CMK (cell line): ENCODE measurements at places on chromosomes 1 and 21.

GRCh38 chr1:10943991-10944730 lies 68.3 kb upstream of the TARDBP start:
- no peak for DNase-seq

- DNase-seq = no peak
Measured at GRCh38 chr1:228085287-228085951, 2.9 kb downstream of the ARF1 start.

DNA sequence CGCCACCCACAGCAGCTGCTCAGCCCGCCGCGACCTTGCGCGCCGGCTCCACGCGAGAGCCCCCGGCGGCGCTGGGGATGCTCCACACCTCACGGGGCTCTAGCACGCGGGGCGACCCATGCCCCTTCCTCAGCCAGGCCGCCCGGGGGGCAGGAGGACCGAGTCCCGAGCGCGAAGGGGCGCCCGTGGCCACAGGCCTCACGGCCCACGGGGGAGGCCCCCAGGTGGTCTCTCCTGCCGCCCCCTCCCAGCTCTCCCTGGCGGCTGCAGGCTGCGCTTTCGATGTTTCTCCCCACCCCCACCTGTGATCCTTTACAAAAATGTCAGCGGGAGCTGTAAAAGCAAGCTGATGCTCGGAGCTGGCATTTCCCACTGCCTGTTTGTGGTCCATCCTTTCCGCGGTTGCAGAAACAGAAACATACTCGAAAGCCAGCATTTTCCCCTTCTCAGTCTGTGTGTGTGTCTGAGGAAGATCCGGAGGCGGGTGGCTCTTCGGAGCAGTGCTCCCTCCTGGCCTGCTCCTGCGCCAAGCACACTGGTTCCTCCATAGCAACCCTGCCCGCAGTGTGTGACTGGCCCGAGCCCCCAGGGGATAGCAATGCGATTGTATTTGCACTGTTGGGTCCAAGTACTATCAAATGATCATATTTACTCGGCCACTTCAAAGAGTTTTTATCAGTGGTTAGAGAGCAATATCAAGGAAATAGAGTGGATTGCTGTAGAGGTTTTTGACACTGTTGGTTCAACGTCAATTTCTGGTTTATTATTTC lies 2.1 kb downstream of the KIF26B start:
- DNase-seq = no peak

DNA sequence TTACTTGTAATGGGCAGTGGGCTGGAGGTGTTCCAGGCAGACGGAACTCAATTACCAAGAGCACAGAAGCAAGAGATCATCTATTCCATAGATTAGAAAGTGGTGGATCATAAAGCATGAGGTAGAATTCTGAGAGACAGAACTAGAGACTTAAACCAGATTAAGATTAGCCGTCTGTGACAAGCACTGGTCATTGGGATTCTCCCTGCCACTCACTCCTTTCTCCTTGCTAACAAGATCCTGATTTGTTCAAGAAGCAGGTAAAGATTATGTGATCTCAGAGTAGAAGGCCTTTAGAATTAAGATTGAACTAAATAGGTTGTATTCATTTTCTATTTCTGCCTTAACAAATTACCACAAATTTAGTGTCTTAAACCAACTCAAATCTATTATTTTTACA lies 1.5 kb upstream of the HSPA13 start:
- no peak for DNase-seq

DNA sequence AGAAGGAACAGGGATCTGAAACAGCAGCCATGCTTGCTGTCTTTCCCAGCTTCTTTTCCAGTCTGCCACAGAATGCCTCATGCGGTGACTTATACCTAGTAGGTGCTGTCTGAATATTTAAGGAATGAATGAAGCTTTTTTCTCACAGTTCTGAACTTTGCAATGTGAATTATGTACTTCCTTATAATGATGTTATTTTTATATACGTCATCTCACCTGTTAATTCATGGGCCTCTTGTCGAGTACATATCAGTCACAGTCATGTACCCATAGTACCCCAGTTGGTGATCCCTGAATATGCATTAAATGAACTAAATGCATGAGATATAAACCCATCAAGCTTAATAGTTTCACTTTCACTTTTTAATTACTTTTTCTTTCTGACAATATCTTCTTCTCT lies 132.7 kb downstream of the NTNG1 start:
- DNase-seq = no peak

DNA sequence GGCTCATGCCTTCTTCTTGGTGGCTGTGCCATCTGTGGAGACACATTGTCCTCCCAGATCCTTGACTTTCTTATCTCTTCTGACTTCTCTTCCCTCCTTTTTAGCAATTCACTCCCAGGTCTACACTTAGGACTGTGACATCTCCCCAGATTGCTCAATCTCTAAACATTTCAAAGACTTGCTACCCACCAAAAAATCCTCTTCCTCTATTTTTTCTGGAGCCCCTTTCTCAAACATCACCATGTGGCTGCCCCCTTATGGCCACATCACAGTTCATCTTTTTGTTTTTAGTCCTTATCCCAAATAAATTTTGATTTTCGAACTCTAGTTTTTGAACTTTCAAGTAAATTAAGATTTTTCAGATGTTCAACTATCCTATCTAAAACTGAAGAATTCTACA lies 148.6 kb upstream of the HOOK1 start:
- no peak for DNase-seq

GRCh38 chr1:12009318-12009947 lies 9.9 kb upstream of the MIIP start:
- DNase-seq = no peak

- no peak for DNase-seq
Measured at GRCh38 chr1:19067182-19067911, 110.9 kb upstream of the IFFO2 start.

DNA sequence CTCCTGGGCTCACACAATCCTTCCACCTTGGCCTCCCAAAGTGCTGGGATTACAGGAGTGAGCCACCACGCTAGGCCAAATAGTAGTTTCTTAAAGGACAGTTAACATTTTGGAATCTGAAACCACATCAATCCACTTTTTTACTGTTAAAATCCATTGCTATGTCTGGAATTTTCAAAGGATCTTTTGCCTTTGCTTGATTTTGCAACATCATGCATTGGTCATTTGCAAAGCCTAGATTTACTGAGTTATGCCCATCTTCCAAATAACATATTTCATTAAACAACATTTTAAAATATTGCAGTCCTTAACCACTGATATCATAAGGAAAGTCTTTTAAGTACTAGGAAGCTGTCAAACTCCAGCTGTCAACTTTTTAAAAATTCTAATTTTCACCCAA lies 3.3 kb downstream of the POGZ start:
- DNase-seq = no peak

DNA sequence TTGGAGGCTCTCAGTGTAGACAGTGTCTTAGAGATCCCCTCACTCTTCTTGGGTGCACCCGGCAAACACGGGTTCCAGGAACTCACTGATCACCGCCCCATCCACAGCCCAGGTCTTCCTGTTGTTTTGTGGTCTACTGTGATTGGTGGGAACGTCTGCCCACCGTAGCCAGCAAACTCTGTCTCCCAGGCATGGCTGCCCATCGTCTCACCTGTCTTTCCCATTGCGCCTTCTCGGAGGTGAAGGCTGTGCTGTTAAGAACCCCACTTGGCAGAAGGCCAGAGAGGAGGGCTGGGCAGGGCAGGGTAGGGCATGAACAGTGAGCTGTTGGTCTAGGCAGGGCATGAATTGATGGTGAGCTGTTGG lies 14.1 kb upstream of the KCNA2 start:
- DNase-seq = no peak

- no peak for DNase-seq
Measured at GRCh38 chr1:943545-944340, 15.3 kb downstream of the NOC2L start.

DNA sequence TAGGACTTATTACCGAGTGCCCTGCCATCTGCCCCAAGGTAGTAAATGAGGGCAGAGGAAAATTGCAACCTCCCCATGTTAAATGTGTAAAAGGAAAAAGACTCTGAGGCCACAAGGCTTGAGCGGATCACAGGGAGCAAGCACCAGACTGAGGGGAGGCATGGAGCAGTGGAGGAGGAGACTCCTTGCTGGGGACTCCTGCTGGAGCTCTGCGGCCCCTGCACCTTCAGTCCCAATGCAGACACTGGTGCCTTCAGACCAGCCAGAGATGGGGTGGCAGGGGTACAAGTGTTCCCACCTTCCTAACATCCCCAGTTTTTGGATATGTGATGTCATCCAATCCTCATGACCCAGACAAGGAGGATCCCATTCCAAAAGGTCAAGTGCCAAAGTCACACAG lies 128.4 kb upstream of the NGF start:
- no peak for DNase-seq

GRCh38 chr1:154765970-154766369 lies 104.1 kb downstream of the KCNN3 start:
- no peak for DNase-seq

DNA sequence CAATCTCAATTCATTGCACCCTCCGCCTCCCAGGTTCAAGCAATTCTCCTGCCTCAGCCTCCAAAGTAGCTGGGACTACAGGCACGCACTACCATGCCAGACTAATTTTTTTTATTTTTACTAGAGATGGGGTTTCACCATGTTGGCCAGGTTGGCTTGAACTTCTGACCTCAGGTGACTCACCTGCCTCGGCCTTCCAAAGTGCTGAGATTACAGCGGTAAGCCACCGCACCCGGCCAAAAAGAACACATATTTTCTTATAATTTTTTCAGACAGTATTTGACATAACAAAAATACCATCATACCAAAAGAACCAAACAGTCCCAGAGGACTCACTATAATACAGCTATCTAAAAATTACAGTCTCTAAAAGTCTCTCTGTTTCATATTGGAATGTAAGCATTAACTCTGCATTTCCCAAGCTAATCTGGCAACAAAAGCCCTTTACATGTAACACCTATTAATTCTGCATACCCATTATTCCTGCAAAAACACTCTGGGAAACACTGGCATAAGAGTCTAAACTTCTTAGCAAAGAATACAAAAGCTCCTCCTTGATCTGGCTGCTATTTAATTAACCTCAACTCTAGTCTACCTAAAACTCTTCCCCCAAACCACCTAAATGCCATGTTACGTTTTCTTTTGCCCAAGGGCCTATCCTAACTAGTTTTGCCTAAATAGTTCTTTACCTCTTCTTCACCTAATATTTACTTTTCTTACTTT lies 26.9 kb downstream of the WDR26 start:
- DNase-seq = no peak

DNA sequence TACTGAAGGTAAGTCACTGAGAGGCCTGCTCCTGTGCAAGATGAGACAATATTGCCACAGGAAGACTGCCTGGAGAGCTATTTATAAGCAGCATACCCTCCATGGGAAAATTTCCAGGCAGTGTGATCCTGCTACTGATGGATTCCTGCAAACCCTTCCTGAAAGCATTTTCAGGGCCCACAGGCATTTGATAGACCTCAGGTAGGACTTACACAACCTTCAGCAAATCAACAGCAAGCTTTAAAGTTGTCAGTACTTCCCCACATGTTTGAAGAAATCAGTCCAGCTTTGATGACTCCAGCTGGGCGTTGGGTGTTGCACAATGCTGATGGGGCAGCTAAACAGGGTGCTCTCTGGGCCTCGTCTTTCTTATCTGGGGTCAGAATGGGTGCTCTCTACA lies 108.8 kb downstream of the PLXNA2 start:
- DNase-seq = no peak

DNA sequence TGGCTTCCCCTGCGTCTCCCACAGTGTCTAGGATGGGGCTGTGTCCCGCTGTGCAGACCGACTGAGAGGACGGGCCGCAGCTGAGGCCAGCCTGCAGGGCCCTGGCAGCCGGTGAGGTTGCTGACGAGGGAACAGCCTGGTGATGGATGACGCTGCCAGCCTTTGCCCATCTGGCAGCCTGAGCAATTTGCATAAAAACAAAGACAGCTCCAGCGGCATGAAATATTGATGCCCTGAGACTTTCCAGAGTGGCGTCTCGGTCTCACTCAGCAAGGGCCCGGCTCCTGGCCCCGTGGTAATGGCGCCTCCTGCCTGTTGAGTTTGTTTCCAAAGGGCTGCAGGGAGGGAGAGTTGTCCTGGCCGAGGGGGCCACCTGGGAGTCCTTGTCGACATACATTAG lies 19.1 kb upstream of the KCNA10 start:
- no peak for DNase-seq

DNA sequence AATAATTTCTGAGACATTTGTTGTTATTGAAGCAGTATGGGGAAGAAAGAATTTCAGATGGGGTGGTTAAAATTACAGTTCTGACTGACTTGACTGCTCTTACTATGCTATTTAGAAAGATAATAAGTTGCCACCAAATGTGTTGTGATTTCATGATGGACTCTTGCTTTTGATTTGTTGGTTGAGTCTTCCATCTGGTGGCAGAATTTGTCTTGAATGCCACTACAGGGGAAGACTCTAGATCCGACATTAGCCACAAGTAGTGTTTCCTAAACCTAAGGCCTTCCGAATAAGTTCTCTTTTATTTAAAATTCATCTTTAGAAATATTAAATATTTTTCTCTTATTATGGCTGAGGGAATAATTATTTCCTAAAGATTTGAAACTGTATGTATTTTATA lies 190.9 kb upstream of the ADGRL4 start:
- no peak for DNase-seq

GRCh38 chr1:17128361-17128760 lies 9.1 kb upstream of the PADI2 start:
- no peak for DNase-seq

- DNase-seq = no peak
Measured at GRCh38 chr1:11828511-11828910, 19.1 kb downstream of the NPPA start.

GRCh38 chr1:52474807-52475206 lies 70.4 kb downstream of the PRPF38A start:
- no peak for DNase-seq

GRCh38 chr1:182677397-182678098 lies 6.8 kb downstream of the RGS8 start:
- DNase-seq = no peak

DNA sequence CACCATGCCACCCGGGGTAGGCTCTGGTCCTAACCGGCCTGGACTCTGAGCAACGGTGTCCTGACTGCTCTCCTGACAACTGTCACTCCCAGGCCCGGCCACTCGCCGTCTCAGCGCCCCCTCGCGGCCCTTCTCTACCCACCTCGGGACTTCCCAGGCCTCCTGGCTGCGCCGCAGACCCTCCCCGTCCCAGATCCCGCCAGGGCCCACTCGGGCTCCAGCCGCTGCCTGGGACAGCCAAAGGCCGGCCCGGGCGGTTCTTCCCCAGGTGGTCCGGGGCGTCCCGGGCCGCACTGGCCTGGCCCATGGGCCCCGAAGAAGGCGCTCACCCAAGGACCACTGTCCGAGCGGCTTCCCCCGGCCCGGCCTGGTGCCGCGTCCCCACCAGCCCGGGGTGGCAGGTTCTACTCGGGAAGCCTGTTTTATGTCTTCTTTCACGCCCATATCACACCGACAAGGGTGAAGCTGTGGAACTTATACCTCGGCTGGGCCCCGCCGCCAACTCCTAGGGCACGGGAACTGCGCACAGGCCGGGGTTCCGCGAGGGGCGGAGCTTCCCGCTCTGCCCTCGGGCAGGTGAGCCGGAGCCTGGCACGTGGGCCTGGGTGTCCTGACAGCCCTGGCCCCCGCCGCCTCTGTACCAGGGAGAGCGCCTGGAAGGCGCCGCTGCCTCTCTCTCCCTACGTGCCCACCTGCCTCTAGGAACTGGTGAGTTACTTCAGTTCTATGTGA lies 138.3 kb downstream of the TTLL7 start:
- DNase-seq = peak; percentile 2
